ENCODE measurements at places on chromosomes 3 and 15.

DNA sequence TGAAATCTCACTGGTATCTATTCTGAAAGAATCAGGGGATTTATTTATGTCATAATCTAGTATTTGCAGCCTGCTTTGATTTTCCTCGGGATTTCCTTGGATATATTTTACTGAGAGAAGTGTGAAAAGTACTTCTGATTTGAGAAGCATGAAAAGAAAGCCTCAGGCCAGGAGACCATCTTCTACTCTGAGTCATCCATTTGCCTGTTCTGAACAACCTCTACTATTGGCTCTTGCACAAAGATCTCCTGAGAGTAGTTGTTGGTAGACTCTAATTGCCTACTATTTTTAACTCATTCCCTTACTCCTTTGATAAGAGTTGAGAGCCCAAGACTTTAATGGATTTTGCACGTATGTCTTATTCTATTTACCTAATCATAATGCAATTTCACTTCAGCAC, 318.9 kb downstream of the BCHE start:
- DNase-seq: no peak

DNA sequence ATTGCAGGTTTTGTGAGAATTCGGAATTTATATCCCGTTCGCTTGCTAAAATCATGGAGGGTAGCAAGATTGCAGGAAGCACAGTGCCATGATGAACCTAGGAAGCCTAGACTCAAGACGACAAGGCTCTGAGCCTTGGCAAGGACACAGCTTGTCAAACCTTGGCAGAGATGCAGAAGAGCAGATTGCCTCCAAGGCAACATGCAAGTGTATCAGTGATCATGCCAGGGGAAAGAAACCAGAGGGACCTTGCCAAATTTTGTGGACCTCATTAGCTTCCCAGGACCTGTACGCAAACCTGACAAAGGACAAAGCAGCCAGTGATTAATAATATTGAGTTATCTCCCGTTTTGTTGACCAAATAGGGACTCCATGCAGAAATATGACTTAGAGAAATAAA, 159.7 kb downstream of the GOLIM4 start:
- no peak for DNase-seq

GRCh38 chr3:120683671-120684301, 1.7 kb upstream of the HGD start:
- DNase-seq: no peak

DNA sequence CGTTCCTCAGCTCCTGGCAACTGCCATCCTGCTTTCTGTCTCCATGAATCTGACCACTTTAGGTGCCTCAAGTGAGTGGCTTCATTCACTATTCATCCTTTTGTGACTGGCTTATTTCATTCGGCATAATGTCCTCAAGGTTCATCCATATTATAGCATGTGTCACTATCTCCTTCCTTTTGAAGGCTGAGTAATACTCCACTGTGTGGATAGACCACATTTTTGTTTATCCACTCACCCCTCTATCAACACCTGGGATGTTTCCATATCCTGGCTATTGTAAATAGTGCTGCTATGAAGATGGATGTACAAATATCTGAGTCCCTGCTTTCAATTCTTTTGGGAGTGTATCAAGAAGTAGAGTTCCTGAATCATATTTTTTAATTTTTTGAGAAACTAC, 98.8 kb downstream of the ADAMTS17 start:
- DNase-seq: no peak

DNA sequence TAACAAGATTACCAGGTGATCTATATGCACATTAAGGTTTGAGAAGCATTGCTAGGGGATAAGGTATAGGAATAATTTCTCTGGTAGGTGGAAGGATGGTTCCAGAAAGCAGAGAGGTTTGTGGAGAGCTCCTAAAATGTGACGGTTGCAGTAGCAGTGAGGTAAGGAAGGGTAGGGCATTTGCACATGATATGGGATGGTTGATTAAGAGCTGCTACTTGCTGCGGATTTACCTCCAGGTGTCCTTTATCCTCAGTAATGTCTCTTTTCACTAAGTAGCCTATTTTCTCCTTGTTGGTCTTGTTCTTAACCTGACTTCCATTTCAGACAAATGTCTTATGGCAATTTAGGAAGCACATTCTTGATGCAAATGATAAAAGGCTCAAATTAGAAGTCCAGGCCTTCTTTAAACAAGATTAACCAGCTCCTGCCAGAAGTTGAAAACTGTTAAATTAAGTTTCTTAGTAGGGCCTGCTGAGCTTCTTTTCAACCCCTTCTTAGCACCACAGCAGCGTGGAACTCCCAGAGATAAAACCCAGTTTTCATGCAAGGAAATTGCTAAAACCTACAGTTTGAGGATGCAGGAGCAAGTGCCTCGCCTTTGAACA, 231.1 kb upstream of the GADL1 start:
- DNase-seq: no peak

DNA sequence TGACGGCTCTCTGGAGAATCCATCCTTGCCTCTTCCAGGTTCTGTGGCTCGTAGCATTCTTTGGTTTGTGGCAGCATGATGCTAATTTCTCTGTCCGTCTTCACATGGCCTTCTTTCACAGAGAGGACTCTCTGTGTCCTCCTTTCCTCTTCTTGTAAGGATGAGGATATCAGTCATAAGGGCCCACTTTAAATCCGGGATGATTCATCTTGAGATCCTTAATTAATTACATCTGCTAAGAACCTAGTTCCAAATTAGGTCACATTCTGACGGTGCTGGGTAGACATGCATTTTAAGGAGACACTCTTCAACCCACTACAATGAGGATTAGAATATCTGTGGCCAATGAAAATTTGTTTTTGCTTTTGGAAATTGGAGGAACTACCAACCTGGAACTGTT, 15.7 kb upstream of the GXYLT2 start:
- DNase-seq: no peak

- DNase-seq: no peak
These were observed 34.0 kb downstream of the MYRIP start for GRCh38 chr3:39843440-39843839.

GRCh38 chr15:69479081-69479480, 26.5 kb downstream of the RPLP1 start:
- no peak for DNase-seq

DNA sequence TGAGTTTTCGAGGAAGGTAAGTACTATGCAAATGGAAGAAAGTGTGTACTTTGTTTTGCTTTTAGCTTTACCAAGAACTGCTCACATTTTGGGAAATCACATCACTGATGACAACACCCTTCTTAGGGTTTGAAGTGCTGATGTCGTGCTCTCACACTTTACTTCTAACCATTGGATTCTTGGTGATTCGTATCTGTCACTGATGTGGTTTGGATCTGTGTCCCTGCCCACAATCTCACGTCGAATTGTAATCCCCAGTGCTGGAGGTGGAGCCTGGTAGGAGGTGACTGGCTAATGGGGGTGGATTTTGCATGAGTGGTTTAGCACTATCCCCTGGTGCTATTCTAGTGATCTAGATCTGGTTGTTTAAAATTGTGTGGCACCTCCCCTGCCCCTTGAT, 75.4 kb upstream of the RGMA start:
- no peak for DNase-seq

DNA sequence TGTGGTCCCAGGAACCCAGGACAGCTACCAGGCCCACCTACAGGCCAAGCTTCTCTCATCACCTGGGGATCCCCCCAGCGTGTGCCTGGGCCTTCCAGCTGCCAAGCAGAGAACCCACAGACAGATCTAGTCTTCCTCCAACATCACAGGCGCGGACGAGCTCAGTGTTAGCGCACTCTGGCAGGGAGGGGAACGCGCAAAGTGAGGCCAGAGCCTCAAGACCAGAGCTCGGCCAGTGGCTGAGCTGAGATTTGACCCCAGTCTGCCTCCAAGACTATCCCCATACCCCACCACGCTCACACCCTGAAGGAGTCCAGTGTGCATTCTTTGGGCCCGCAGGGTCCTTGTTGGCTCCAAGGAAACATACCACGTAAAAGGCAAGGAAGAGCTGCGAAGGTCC, 5.1 kb downstream of the MFGE8 start:
- no peak for DNase-seq

DNA sequence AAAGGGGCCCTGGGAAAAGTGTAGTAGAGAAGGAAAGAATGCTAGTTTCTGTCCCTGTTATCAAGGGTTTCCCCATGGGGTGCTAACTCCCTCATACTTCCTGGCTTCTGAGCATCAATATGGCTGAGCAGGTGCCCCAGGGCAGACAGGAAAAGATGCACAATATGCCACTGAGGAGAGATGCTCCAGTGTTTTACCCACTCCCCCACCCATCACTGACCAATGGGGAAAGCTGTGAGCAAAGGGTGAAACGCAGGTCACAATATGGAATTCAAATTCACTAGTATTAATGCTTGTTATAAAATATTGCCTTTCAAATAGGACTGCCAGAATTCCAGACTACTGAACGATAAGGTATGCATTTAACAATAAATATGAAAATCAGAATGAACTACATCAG, 187.5 kb upstream of the CTNNB1 start:
- DNase-seq: no peak

GRCh38 chr15:47206358-47206978, 510.8 kb upstream of the SEMA6D start:
- DNase-seq: no peak

- no peak for DNase-seq
These were observed 6.7 kb downstream of the SLC51A start for GRCh38 chr3:196222876-196223595.

DNA sequence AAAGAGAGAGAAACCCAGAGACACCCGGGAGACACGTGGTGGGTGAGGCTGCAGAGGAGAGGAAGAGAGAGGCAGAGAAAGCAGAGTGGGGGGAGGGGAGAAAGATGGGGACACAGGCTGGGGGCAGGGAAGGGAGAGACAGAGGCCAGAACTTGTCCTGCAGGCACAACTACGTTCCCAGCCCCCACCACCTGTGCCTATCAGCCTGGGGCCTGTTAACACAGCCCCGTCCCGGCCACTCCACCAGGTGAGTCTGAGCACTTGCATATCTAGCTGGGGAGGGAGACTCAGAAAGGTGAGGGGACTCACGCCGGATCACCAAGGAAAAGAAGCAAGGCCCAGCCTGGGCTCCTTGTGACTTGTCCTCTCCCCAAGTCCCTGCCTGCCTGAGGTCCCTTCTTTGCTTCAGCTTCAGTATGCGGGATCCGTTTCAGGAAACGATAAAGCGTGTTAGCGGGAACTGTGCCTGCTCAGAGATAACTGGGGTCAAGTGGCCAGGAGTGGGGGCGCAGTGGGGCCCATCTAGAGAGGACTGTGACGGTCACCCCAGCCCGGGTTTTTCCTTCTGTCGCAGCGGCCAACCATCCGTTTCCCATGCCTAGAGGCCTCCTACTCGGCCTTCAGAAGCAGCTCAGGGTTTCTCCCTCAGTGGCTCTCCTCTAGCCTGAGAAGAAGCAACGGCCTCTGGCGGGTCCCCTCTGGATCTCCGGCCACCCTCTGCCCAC, 10.3 kb downstream of the LINGO1 start:
- DNase-seq: no peak

- DNase-seq: no peak
These were observed 53.5 kb downstream of the SEMA5B start for GRCh38 chr3:122973893-122974615.

DNA sequence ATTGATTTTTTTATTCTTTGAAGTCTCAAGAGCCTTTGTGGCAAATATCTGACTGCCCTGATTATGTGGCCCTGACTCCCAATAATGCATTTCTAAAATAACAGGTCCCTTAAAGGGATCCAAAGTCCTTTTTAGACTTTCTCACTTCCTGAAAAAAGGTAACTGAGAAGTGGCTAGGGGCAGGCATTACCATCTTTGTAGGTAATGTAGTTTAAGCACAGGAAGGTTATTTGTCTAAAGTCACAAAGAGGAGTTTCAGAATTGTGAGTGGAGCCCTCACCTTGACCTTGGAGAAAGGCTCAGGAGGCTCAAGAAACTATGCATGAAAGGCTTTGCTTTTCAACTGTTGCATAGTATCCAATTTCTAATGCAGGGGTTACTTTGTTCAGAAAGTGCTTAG, 142.9 kb upstream of the MRPL3 start:
- no peak for DNase-seq

DNA sequence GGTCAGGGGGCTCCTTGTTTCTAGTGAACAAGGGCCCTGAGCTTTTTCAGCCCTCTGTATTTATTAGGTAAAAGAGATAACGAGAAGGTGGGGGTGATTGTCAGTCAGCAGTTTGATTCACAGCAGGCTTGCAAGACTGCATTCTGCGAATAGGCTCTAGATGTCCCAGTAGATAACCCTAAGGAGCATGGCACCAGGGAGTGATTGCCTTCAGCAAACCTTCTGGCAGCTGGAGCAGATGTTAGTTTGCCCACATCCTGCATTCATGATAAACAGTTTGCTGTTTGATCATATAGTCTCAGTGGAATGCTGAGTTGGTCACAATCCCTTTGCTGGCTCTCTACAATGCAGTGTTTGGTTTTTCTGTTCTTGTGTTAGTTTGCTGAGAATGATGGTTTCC, 161.3 kb upstream of the GADL1 start:
- no peak for DNase-seq

DNA sequence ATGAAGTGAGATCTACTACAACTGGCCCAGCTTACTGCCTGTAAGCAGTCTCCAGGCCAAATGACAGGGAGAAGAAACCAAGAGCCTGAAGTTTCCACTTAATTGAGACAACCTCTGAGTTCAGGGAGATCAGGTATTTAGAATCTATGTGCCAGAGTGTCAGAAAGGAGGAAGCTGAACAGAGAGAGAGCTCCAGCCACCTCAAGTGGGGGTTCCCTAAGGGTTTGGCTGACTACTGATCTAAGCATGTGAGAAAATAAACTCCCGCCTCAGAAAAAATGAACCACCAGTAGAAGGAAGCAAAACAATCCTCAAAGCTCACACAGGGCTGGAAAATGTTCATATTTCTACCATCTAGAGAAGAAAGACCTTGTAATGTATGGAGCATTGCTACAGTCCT, 25.0 kb downstream of the ADAM10 start:
- no peak for DNase-seq

DNA sequence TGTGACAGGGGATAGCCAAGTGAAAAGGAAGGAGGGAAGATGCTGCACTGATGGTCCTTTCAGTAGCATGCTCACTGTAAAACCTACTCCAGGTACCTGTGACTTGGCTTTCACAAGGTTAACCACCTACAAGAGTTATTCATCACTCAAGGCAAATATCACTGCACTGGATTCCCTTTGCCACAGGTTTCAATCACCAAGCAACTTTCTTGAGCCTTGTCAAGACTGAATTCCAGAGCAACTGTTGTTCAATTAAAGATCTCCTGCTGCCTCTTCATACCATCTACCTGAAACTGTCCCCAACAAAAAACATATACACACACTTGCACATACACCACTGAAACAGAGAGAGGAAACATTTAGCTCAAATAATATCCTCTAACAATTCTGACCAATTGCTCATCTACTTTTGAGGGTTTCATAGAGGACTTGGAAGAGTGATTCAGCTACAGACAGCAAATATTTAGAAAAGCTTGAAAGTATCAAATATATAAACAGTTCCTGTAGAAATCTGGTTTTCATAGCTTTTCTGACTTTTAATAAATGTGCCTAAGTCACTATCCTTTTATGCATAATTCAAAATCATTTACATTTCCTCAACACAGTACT, 6.5 kb downstream of the IGF2BP2 start:
- no peak for DNase-seq

- DNase-seq: no peak
These were observed 162.5 kb downstream of the TPRG1 start for GRCh38 chr3:189334064-189334920.
